Left cardiac atrium (tissue), 4 donors: ENCODE measurements at places on chromosomes 5 and 9.

DNA sequence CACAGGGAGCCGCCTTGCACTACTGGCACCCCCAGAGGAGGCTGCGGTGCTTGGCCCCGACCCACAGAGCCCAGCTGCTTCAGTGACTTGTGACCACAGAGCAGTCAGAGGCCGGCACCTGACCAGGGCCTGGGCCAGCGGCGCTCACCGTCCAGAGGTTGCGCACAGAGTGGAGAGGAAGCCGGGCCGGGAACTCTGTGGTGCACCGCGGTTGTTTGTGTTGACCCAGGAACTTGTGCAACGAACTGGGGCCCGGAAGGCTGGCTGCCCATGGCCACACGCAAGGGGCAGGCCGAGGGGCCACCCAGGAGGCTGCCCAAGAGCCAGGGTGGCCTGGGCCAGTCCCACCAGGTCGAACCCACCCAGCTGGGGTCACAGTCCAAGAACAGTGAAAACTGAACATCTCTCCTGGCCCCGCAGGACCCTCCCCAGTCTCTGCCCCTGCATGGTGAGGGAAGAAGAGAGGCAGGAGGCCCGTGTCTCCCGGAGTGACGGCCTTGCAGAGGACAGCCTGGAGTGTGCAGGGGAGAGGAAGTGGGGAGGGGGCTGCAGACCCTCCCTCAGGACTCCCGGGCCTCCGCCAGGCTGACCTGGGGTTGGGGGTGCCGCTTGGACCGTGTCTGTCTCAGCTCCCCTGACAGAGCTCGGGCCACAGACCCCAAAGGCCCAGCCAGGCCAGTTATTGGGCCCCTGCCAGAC, 42.8 kb upstream of the EGFL7 start:
- peak; percentile 65 for DNase-seq

GRCh38 chr5:103223031-103223955, 35.3 kb upstream of the MACIR start:
- DNase-seq = no peak

DNA sequence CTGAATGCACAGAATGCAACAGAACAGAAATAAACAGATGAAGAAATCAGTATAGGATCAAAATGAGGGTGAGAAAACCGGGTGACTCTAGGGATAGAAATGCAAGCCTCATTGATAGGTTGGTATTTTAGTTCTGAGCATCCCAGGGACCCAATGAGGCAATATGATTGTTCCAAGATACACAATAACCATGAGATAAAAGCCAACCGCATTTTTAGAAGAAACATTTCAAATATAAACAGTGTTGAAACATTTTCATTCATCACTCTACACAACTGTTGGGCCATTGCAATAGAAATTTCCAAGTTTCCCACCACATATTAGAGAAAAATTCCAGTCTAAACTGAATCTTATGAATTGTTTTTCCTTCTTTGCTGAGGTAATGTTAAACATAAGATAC, 452.3 kb upstream of the PTGER4 start:
- DNase-seq = no peak

- DNase-seq = no peak
These were observed 13.9 kb upstream of the RARS1 start for GRCh38 chr5:168472329-168472728.

DNA sequence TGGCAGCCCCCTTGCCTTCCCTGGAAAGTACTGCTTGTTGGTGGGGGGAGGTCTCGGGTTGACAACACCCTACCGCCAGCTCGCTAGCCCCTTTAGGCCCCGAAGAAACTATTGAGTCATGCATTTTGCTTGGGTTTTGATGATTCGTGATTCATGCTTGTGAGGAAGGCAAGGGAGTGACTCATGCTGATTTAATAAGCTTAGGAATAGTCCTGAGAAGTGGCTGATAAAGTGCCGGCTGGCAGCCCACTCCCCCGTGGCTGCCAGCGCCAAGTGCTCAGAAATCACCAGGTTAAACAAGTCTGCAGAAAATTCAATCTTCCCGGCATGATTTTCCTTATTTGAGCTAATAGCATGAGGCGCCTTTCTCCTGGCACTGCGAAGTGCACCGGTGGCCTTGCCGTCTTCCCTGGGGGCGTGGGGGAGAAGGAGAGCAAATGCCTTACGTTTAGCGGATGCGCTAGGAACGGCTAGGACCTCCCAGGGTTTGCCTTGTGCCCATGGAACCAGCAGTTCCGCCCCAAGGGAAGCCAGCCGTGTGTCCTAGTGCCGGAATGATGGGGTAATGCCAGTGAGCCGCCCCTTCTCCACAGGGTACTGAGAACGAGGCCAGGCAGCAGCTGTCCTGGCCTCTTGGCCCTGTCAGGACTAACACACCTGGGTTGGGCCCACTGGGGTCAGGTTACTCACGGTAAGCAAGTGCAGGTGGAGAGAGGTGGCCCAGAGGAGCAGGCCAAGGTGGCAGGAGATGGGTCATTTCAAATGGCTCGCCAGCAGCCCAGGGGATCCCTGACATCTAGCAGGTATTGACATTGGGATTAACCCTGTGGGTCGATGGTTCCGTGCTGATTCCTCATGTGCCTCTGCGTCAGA, 151.9 kb downstream of the MACROH2A1 start:
- DNase-seq = no peak

GRCh38 chr5:93588352-93589151, 5.5 kb downstream of the NR2F1 start:
- DNase-seq = no peak

- no peak for DNase-seq
These were observed 24.0 kb downstream of the FOXD1 start for GRCh38 chr5:73424556-73424977.

- no peak for DNase-seq
These were observed 21.7 kb downstream of the ZNF366 start for GRCh38 chr5:72485430-72485974.

- no peak for DNase-seq
These were observed 54.9 kb downstream of the ADGRV1 start for GRCh38 chr5:90613459-90613858.

GRCh38 chr5:77015938-77016569, 14.2 kb upstream of the AGGF1 start:
- no peak for DNase-seq

- no peak for DNase-seq
These were observed 50.7 kb downstream of the UIMC1 start for GRCh38 chr5:176955895-176956294.

DNA sequence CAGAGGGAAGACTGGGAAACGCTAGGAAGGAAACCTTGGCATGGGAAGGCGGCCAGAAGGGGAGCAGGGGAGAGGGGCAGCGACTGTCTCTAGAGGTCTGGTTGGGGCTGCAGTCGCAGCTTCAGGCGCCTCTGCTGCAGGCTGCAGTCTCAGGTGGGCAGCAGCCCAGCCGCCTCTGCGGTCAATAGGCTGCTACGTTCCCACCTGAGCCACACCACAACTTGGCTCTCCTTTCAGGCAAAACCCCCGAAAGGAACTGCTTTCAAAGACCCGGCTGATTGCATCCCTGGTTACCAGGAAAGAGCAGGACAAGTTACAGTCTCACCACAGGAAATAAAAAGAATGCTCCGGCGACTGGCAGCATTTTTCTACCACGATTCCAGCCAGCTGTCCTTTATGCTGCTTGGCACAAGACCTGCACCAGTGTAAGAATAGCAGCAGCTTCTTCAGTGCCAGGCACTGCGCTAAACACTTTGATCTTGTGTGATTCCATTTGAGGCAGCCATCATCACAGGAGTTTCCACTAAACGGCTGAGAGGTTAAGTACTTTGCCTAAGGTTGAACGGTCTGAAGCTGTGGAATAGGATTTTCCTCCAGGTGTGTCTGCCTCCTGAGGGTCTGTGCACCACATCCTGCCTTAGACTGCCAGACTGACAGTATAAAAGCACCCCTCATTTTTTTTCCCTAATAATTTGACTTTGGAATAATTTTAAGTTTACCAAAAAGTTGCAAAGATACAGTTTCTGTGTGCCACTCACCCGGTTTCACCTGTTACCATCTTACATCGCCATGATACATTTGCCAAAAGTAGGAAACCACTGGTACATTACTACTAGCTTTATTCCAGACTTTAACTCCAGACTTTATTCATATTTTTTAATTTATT, 7.5 kb downstream of the RPS14 start:
- DNase-seq = peak; percentile 46

GRCh38 chr5:160272889-160273288, 39.5 kb downstream of the CCNJL start:
- DNase-seq = no peak

- no peak for DNase-seq
These were observed 1.4 kb downstream of the UBAC1 start for GRCh38 chr9:135959814-135960213.

DNA sequence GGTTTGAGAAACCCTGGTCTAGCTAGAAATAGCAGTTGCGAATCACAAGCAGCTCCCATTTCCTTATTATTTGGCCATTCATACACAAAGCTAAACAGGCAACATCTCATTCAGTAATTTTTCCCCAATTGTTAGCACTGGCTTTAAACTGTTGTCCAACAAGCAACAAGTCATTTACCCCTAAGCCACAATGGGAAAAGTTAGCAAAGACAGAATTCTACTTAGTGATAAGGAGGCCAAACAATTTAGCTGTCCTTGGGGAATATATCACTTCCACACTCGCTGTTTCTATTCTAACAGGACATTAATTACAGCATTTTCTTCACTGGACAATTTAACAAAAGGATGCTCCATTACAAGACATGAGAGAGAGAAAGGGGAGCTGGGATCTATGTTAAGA, 2.8 kb downstream of the MYO10 start:
- no peak for DNase-seq

GRCh38 chr9:17024129-17024528, 110.7 kb upstream of the CNTLN start:
- DNase-seq = no peak

DNA sequence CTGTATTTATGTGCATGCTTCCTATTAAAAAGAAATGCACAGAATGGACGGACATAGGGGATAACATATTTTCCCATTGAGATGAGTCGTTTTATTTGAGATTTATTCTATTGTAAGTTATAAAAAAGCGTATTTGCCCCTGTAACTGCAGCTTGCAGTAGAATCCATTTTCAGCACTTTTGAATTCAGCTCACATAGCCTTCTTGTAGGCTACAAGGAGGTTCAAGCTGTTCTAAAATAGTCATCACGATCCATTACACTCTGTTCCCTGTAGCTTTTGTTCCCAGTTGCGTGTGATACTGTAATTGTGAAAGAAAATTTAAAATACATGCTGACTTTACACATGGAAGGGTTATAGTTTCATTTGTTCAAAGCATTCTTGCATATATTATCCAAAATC, 40.9 kb upstream of the POC5 start:
- no peak for DNase-seq

- no peak for DNase-seq
These were observed 211.3 kb downstream of the FAM114A2 start for GRCh38 chr5:153827397-153827796.

GRCh38 chr5:6454628-6455053, 6.0 kb downstream of the UBE2QL1 start:
- peak; percentile 38 for DNase-seq

DNA sequence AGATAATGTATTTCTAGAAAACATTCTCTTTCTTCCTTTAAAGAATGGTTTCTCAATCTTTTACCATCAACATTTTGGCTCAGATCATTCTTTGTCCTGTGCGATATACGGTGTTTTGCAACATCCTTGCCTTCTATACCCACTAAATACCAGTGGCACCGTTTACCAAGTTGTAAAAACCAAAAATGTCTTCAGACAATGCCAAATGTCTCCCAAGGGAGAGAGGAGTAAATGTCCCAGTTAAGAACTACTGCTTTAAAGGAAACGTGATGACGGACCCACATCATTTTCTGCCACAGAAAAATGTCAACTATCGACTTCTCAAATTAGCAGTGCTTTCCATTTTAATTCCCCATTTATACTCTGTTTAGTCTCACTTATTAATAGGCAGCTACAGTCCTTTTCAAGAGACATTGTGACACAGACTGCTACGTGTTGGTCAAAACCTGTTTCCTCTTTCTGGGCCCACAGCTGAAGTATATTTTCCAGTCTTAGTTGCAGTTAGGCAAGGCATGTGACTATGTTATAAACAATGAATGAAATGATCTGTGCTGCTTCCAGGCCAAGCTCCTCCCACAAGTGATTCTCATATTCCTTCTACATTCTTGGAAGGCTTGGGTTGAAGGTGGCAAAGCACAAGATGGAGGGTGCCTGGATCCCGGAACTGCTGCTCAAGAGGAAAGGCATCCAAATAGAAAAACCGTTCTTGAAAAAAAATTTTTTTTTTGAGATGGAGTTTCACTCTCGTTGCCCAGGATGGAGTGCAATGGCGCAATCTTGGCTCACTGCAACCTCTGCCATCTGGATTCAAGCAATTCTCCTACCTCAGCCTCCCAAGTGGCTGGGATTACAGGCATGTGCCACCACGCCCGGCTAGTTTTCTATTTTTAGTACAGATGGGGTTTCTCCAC, 8.8 kb downstream of the PRXL2C start:
- DNase-seq = no peak
